ENCODE measurements at places on chromosomes 7 and 10.

DNA sequence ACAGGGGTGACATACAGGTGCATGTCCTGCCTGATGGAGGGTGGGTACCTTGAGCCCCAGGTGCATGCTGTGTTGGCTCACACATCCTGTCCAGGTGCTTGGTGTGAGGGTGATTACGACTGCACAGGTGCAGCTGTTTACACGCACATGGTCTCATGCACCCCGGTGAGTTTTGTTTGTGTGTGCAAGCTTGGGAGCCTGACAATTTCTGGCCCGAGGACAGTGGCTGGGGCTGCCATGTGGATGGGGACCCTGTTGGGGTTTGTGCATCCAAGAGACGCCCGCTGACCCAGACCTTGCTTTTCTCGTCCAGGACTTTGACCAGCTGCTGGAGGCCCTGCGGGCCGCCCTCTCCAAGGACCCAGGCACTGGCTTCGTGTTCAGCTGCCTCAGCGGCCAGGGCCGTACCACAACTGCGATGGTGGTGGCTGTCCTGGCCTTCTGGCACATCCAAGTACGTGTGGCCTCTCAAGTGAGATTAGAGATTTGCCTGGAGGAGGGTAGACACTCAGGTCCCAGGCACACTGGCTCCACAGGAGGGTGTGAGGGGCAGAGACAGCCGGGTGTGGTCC is 61.7 kb downstream of the PRF1 start:
- no peak for DNase-seq

- DNase-seq: no peak
Observed at GRCh38 chr10:78889536-78890063, 179.2 kb upstream of the ZMIZ1 start.

DNA sequence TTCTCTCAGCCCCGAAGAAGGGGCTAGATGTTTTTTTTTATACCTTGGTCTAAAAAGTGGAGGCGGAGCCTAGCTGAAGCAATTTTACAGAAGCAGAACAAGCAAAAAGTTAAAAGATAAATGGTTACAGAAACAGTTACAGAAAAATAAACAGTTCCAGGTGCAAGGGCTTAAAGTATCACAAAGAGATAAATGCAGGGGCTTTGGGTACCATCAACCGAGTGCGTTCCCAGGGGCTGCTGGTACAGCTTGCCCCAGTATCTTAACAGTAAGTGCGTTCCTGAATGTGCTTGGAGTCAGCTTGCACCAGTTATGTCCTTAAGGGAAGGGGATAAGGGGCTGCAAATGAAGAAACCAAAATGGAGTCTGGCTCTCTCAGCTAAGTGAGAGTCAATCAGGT is 173.9 kb upstream of the MBL2 start:
- no peak for DNase-seq

GRCh38 chr7:47537716-47538675 is 43.9 kb downstream of the TNS3 start:
- peak; percentile 80 for DNase-seq

DNA sequence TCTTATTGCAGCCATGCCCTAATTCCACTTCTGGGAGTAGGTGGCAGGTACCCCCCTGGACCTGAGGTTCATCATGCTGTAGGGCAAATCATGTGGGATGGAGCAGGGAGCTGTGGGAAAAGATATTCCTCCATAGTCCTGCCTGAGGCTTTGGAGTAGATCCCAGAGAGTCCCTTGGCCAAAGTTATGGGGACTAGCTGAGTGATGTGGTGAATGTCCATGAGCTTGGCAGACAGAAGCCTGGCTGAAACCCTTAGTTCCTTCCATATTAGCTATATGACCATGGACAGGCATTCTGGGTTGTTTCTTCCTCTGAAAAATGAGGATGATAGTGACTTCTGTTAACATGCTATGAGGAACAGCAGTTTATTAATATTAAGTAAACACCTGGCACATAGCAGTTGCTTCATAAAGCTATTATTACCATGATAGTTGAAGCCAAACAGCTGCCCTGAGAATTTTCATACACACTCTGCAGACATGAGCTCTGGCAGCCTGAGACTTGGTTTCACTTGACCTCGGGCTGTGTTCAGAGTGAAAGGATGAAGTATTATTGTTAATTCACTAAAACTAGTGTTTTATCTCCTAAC is 15.0 kb upstream of the IMPDH1 start:
- DNase-seq: no peak

- DNase-seq: no peak
Observed at GRCh38 chr10:67807855-67808456, 30.0 kb downstream of the DNAJC12 start.

DNA sequence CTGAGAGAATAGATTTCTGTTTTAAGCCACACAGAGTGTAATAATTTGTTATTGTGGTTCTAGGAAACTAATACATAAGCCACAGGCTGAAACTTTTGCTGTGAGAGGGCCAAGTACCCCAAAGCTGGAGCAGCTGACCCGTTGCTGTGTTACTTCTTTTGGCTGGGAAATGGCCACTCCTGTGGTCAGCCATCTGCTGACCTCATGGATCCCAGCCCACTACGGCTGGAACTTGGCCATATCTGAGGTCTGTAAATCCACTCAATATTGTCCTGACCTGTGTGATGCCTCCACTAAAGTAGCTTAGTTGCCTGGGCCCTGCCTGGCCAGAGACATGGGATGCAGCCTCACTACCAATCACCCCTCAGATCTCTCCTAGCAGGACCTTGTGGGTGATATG is 17.4 kb upstream of the LOXL4 start:
- DNase-seq: no peak

DNA sequence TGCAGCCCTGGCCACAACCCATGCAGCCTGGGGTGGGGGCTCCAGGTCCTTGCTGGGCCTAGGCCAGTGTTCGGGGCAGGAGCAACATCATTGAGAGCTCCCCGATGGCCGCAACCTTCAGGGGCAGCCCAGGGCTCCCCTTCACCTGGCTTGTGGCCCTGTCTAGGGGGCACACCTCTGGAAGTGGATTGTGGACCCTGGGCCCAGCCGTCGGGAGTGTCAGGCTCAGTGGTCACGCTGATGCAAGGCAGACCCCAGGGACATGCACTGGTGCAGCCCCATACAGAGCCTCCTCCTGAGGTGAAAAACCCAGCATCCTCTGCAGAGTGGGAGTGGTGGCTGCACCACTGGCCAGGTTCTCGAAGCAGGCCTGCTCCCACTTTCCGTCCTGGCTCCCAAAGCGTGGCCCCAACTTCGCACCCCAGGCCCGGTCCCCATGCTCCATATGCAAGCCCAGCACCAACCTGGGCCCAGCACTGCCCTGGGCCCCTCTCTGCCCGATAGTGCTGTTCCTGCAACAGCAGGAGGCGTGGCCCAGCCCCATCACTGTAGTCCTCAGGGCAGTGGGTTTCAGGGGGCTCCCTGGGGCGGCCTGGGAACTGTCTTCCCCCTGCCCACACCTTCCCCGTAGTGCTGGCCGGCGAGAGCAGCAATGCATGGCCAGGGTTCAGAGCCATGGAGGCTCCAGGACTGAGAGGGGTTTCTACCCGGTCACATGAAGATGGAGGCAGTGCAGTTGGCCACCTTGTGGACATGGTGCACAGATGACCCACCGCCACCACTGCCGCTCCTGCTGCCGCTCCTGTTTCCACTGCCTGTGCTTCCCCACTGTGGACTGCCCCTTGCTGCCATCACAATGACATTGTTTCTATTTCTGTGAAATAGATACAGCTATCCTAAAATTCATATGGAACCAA is 303.9 kb upstream of the NRG3 start:
- no peak for DNase-seq

Data from SJSA1 (cell line).